ENCODE measurements at places on chromosomes 11 and 22. TPM values are rescaled to one million over a fixed set of nuclear protein-coding genes. Genes with fewer than 3 reads are reported as not detected.

Gene ACR
- total RNA-seq = 1.1 TPM

Gene SPON1
- total RNA-seq = 0.03 TPM

Gene MS4A12
- not detected for total RNA-seq

Gene NLRP10
- not detected for total RNA-seq

Gene CNTF
- total RNA-seq = 5.5 TPM

Gene GPR83
- total RNA-seq = not detected

Gene MMP8
- 0.72 TPM for total RNA-seq

Gene MOGAT2
- not detected for total RNA-seq

Gene RAG2
- not detected for total RNA-seq

Gene KRTAP5-1
- total RNA-seq = not detected

Gene SCN4B
- total RNA-seq = not detected

Gene NRIP3
- total RNA-seq = 2.6 TPM

Gene LRRC51
- 9.9 TPM for total RNA-seq

Gene MPPED2
- total RNA-seq = not detected

Gene IGSF22
- not detected for total RNA-seq

Gene TMEM258
- total RNA-seq = 99.8 TPM

Gene MEI1
- not detected for total RNA-seq

Gene KCNK7
- 0.27 TPM for total RNA-seq

Gene C11orf97
- not detected for total RNA-seq

Gene GVQW3
- 4.4 TPM for total RNA-seq

Gene TBX10
- not detected for total RNA-seq

Gene B4GALNT4
- 42.6 TPM for total RNA-seq

Gene RAB3IL1
- 2.8 TPM for total RNA-seq

Gene SLC5A1
- total RNA-seq = not detected

Gene SCGB1A1
- total RNA-seq = not detected

Gene CRYAB
- total RNA-seq = not detected

Gene TPBGL
- not detected for total RNA-seq
